ENCODE measurements at places on chromosomes 1 and 21.

GRCh38 chr1:43980255-43981134, 1.5 kb downstream of the B4GALT2 start:
- DNase-seq, result peak; percentile 49

- no peak for DNase-seq
These were observed 106.2 kb downstream of the RUNX1 start for GRCh38 chr21:34942911-34943310.

DNA sequence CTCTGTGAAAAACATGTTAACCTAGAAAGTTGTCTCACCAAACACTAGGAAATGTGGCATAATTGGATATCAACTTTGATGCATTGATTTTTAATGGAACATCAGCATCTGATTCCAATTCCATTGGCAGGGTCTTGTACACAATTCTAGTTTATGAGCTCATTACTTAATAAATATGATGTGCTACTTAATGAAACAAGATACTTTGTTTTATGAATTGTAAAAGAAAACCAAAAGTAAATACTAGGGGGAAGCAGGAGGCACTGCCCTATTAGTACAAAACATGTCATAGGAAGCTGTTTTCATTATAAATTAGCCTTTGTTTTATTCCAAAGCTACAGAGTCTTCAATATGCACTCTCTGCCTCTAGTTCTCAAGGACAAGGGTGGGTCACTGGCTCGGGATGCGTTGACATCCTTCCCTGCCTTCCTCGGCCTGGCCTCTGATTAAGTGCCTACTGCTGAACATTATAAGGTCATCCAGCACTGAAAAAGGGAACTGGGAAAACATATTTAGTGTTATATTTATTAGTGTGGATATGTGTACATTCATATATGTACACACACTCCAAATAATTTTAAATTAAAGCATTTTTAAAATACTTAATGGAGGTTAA, 185.2 kb downstream of the USH2A start:
- no peak for DNase-seq

DNA sequence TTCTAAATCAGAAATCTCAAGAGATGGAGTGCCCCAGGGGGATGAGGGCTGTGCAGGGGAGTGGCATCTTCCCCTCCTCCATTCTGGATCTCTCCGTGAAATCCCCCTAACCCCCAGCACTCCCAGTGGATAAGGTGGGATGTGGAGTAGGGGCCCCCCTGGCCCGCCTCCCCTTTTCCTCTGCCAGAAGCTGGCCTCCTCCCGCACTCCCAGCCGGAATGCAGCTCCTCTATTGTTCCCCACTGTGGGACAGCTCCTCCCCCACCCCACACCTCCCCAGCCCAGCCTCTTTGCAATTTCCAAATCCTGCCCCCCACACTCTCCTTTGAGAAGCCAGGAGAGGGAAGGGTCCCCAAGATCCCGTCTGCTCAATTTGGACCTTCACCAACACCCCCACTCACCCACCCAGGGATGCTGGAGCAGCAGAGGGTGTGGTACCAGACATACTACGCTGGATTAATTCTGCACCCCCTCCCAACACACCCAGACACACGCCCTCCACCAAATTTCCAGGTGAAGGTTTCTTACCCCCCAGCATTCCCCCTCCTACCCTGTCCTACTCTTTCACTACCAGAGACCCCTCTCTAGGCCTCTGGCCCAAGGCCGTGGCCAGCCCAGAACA, 1.9 kb downstream of the MEX3A start:
- no peak for DNase-seq

DNA sequence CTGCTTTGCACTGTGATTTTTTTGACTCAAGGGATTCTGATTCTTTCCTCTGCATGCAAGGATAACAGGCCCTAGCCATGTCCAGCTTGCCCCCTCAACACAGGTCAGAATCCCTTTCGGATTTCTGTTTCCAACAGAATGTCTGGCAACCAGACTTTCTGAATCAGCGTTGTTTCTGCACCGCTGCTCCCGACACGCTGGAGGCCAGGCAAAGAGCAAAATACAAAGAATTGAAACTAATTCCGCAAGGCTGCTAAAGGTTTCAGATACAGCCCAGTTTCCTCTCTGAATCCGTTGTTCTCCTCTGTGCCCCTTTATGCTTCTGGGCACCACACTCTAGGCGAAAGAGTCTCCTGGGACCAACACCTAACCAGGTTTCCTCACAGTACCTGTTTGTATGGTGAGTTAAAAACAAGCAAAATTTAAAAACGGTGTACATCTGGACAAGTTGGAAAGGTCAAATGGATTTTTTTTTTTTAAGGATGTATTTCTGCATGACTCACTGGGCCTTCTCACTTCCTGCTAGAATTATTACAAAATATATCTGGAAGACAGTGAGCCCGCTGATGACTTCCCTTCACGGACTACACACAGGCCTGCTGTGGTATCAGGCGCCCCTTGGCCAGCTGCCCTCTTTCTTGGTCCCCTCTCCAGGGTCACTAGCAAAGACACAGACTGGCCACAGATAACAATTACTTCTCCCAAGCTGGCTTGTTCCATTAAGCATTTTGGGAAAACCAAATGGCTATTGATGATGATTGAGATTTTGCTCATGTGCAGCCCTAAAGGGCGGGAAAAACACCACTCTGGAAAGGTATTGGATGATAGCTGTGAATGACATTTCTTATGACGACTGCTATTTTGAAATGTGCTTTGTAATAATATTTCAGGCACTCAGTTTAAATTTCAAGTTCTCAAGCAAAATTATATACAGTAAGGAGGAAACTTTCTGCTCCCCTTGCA, 118.3 kb downstream of the TGFB2 start:
- DNase-seq, result peak; percentile 88

DNA sequence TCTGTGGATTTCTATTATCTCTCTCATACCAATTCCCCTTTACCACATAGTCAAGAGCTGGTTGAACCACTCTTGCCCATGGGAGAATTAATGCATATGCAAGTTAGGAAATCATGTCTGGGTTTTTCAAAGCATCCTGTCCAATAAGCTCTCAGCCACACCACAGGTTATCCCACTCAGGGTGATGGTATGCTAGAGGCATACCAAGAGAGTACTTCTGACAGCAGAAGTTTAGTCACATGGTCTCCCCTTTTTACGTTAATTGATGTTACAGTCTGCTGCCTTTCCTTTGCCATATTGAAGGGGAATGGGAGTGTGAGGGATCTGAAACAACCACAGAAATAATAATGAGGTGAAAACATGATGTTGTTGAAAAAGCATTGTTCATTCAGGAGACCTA, 135.8 kb upstream of the PBX1 start:
- DNase-seq, result peak; percentile 5

DNA sequence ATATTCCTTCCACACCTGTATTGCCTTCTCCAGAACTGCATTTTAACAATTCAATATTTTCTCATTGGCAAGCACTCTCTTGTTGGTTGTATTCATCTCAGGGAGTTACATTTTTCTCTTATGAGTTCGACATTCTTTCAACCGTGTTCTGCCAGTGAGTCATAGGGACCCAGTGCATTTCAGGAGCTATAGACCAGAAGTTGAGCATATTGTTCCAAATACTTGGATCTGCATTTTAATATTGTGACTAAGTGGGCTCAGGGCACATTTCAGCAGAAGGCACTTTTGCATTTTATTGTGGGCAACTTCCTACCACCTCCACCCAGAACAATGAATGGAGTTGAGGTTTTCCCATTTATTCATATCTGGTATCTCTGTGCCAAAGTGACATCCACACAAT, 132.8 kb downstream of the TNFSF18 start:
- peak; percentile 97 for DNase-seq

DNA sequence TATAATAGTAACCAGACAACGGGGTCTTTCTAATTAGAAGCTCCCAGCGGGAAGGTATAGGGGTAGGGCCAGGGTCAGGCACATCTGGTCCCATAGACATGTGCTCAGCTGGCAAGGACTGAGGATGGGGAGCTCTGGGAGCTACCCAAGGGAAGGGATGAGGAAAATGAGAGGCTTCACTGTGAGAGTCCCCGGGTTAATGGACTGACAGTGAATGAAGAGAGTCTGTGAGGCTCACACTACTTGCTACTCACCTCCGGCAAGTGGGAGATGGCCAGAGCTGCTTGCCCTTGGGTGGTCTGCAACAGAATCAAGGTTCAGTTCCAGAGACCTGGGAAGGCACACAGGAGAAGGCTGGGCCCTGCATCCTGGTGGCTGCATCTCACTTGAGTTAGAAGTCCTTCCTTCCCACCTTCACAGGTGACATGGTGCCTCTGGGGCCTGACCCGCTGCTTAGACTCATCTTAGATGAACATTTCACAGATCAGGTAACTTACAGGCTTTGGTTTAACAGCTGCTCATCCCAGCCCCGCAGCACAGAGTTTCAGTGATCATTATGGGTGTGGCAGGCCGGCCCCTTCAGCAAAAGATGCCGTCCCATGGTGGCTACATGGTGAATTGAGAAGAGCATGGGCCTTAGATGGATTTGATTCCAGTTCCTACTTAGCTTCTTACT, 31.7 kb downstream of the EIF2D start:
- no peak for DNase-seq

GRCh38 chr21:45800339-45801080, 157.0 kb downstream of the PCBP3 start:
- DNase-seq, result no peak

GRCh38 chr1:30165116-30165515, 558.3 kb downstream of the MATN1 start:
- DNase-seq, result no peak

DNA sequence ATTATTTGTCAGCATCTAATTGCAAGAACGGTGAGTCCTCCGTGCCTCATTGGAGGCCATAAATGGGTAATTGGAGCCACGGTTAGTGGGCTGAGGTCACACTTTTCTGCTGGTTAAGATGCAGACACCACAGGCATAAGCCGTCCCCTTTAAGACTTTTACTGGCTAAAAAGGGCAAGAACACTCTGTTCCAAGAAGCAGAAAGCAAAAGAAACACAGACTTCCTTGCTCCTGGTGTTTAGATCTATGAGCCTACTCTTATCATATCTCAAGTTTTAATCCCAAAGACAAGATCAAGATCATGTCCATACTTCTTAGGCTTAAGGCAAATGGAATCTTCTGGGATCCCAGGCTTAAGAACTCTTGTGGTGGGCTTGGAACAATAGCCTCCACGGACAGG, 17.3 kb upstream of the GJA5 start:
- DNase-seq, result no peak

DNA sequence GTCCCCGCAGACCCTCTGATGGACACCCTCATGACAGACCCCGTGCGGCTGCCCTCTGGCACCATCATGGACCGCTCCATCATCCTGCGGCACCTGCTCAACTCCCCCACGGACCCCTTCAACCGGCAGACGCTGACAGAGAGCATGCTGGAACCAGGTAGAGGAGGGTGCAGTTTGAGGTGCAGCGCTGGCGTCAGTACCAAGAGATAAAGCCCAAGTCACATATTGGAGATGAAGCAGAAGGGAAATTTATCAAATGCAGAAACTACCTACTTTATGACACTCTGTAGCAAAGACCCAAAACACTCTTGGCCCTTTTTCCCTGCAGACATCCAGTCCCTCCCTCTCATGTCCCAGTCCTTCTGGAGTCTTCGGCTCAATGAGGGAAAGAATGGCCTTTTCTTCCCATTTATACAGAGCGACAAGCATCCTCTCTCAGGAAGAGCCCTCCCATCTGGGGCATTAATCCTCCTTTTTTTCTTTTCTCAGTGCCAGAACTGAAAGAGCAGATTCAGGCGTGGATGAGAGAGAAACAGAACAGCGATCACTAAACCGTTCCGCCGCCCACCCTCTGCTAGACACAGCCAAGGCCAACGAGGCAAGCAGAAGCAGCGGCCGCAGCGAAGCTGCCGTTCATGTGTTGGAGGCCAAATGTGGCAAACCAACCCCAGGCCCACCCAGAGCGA, 30.8 kb upstream of the KIF1B start:
- no peak for DNase-seq

DNA sequence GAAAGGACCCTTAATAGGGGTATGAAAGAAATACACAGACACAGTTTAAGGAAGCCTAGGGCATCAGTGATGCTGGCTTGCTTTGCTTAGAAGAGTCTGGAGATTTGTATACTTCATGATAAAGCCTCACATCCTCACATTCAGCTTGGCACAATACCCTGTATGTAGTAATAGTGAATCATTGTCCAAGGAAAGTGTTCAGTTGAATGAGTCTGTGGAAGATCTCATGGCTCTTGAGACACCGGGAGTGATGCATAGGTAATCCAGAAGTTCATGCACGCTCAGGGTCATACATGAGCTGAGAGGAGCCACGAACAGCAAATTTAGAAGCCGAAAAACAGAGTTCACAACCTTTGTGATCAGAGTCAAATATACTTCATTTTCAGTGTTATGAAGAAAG, 537.2 kb upstream of the TMPRSS15 start:
- no peak for DNase-seq

DNA sequence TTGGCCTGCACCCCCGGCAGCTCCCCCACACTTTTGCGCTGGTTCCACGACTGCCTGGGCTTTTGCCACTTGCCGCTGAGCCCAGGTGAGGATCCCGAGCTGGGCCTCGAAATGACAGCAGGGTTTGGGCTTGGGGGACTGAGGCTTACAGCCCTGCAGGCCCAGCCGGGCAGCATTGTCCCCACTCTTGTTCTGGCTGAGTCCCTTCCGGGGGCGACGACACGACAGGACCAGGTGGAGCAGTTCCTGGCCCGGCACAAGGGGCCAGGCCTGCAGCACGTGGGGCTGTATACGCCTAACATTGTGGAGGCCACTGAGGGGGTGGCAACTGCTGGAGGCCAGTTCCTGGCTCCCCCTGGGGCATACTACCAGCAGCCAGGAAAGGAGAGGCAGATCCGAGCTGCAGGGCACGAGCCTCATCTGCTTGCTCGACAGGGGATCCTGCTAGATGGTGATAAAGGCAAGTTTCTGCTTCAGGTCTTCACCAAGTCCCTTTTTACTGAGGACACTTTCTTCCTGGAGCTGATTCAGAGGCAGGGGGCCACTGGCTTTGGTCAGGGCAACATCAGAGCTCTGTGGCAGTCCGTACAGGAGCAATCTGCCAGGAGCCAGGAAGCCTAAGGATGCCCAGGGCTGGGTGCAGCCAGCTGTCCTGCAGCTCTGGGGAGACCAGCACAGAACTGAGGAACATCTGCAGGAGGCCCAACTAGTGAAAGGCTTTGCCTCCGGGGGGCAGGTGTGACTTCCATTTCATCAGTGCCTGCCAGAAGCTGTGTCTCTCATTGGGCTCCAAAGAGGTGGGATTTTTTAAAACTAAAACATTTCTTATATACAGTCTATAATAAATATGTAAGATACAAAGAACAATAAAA, 1.2 kb downstream of the HPDL start:
- no peak for DNase-seq

GRCh38 chr1:15627343-15627988, 10.2 kb downstream of the DDI2 start:
- no peak for DNase-seq

- DNase-seq, result peak; percentile 10
These were observed 1034.1 kb upstream of the PRMT6 start for GRCh38 chr1:106022312-106022902.

DNA sequence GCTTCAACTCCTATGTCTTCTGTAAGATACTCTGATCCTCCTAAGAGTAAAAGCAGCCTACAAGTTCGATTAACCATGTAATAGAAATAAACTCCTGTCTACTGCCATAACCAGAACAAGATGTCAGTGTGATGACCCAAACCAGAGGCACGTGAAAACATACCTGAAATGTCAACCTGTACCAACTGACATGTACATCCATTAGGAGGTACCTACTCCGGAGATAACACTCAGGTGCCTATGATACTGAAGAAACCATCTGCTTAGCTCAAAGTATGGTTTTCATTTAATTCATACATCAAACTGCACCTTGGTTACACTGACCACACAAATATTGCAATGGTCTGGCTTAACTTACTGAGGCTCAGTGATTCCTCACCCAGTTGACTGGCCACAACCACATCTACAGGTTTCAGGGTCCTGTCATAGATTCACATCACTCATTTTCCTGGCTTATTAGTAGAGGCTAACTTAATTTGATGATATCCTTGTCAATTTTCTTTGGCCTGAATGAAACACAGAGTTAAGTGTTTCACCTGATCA, 4.4 kb downstream of the ITPKB start:
- DNase-seq, result no peak

Data from choroid plexus epithelial cell (primary cell).